ENCODE measurements at places on chromosomes 4 and X.

- no peak for DNase-seq
These were observed 281.5 kb downstream of the USP46 start for GRCh38 chr4:52377563-52377962.

DNA sequence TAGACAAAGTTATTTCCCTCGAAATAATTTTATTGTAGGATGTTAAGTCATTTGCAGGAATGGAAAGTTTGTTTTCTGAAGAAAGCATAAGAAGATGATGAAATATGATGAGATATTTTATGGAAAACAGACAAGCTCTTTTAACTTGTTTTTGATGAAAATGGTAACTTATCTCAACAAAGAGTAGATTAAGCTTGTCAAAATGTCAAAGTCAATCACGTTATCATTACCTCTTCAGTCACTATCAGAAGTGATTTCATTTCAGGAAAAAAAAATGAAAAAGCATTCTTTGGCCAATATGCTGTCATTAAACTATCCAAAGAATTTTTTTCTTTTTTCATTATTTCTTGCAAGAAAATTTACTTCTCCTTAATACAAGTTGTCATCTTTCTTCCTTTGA lies 221.0 kb upstream of the ANKRD50 start:
- DNase-seq: no peak

DNA sequence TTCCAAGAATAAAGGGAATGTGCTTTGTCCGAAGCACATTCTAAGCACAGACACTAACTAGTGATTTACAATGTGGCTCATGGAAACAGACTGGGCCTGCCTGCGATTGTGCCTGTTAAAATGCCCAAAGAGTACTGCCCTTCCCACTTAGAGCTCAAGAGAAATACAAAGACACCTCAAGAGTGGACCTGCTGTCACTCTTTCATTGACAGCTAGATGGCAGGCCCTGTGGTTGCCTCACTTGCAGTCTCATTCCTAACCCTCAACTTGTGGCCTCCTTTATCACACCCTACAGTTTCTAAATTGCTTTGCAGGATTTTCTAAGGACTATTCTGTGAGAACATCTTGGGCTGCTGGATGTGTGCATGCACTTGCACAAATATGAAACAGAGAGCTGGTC lies 331.0 kb upstream of the EMCN start:
- no peak for DNase-seq

DNA sequence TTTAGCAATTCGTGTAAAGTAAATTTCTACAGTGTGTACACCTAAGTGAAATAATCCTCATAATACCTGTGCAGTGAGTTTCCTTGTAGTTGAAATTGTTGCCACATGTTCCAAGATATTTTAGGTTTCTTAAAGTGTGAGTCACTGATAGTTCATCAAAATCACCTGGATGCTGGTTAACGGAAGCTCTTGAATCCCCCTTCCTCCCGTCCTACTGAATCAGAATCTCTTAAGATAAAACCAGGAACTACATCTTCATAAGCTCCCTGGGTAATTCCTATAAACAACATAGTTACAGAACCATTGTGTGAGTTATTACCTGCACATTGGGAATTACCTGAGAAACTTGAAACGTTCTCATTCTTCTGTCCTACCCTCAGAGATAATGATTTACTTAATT lies 197.4 kb upstream of the HS3ST1 start:
- no peak for DNase-seq

DNA sequence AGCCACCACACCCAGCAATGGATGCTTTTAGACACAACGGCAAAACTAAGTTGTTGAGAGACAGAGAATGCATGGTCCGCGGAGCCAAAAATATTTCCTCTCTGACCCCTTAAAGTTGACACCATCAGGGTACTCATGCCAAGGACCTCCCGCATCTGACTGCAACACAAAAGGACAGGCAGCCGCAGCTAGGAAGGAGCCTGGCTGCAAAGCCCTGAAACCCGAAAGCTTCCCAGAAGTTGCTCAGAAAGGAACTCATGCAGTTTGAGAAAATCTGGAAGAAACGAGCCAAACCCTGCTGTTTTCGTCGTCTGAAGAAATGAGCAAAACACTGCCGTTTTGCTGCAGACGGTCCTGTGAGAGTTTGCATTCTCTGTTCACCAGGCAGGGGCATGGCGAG lies 16.5 kb downstream of the DHRSX start:
- DNase-seq: peak; percentile 44

DNA sequence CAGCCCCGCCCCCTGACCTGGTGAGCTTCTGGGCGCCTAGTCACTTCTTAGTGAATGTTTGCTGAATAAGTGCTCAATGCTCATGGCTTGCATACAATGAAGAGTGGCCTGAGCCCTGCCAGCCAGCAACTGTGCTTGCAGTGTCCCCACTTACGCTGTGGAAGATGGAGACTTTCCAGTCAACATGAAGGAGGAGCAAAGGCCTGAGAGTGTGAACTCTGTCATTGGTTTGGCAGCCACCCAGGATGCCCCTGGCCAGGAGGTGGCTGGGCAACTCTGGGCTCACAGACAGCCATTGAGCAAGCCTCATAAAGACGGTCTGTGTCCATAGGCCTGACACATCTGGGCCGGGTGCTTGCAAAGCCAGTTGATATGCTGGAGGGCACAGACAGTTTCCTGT lies 72.1 kb upstream of the MAMLD1 start:
- DNase-seq: peak; percentile 1

- DNase-seq: peak; percentile 78
These were observed 8.1 kb upstream of the SMS start for GRCh38 chrX:21932292-21933002.

GRCh38 chrX:107628662-107629539 lies 591 bp downstream of the PRPS1 start:
- DNase-seq: peak; percentile 1

GRCh38 chrX:34300871-34301270 lies 168.8 kb upstream of the FAM47A start:
- peak; percentile 1 for DNase-seq

Data from fibroblast of gingiva (primary cell).